ENCODE measurements at places on chromosomes 3 and 15.

DNA sequence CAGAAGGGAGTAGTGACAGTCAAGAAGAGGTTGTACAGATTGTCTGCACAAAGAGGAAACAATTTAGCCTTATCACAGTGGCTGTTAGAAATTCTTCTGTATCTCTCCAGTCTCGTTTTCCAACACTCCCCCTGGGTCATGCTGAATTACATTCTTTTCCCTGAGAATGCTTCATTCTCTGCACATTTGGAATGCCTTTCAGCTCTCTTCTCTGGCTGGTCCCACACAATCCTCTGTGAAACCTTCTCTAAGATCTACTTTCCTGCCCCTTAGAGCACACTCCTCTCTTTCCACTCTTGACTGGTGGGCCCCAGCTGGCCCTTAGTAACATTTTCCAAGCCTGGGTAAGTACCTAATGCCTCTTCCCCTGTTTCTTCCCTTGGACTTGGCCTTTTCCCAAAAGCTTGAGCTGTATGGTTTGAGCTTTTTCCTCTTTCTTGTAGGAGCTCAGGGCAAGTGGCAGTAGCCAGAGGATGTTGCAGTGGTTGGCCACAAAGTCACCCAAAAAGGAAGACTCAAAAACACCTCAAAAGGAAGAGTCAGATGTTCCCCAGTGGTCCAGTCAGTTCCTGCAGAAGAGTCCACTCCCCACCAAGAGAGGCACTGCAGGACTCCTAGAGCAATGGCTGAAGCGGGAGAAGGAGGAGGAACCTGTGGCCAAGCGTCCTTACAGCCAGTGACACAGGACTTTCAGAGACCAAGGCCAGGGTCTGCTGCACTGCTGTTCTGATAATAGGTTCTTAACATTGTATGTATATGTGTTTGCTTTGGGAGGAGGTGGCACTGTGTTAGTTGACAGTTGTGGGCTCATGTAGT, 25.7 kb downstream of the HMCES start:
- no peak for DNase-seq

DNA sequence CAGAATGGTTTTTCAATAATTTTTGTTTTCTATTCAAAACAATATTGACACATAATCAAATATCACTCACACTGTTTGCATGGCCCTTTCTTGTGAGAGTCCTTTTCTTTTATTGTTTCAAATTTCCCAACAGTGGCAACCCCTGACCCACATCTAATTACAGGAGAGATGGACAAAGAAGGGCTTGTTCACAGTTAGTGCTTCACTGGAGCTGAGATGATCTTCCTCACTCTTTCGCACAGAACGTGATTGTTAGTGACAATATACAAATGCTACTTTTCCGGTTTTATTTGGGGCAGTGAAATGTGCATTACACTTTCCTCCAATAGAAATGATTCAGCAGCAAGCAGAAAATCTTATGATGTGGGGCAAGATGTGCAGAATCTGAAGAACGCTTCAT, 38.6 kb upstream of the TTC14 start:
- no peak for DNase-seq

GRCh38 chr3:134378384-134378783, 4.1 kb upstream of the AMOTL2 start:
- DNase-seq: no peak

DNA sequence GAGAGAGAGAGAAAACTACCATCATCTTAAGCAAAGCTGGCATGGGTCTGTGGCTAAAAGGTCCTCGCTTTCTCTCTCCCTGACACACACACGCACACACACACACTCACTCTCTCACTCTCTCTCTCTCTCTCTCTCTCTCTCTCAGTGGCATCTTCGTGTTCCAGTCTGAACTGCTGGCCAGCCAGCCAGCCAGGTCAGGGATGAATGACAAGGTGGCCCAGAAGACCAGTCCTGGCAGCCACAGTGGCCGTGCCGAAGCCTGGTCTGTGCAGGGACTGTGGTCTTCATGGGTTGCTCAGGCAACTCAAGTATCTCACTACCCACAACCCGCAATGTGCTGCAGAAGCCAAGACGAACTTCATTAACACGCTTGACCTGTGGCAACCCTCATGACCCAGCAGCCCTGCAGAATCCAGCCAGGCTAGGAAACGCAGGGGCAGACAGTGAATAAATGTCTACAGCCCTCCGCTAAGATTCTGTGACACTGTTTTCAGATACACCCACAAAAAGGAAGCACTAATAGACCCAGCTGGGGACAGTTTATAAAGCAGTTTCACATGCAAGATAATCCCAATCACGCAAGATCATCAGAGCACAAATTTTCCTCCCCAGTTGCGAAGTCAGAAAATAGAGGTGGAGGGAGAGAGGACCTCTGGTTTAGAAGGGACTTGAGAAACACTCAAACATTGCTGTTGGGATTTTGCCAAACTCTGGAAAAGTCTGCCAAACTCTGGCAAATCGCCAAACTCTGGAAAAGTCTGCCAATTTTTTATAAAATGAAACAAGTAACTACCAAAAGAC, 66.4 kb downstream of the XXYLT1 start:
- no peak for DNase-seq

DNA sequence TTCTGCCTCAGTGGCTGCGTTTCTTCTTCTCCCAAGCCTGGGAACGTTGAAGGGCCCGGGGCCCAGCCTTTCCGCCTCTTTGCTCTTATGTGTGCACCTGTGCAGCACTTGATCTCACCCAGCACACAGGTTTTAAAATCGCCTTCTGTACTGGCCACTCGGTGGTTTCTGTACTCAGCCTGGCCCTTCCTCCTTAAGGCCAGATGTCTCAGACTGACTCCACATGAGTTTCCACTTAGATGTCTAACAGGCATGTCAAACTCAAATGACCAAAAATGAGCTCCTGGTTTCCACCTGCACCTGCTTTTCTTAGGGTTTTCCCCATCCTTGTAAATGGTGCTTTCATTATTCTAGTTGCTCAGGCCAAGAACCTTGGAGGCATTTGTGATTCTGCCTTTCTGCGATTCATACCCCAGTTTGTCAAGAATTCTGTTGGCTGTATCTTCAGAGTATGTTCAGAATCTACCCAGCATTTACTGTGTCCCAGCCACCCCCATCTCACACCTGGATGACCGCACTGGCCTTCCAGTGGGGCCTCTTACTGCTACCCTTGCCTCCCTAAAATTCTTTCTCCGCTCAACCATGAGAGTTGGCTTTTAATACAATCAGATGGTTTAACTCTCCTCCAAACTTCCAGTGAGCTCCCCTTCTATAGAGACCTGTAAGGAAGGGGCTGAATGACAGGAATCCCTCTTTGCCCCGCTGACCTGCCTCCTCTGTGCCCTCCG, 2.2 kb upstream of the TRAK1 start:
- no peak for DNase-seq

- DNase-seq: no peak
Observed at GRCh38 chr15:77402740-77403379, 17.0 kb downstream of the PEAK1 start.

- no peak for DNase-seq
Observed at GRCh38 chr3:71779674-71780377, 5.1 kb downstream of the PROK2 start.

GRCh38 chr15:42498212-42499068, 3.0 kb downstream of the SNAP23 start:
- no peak for DNase-seq

DNA sequence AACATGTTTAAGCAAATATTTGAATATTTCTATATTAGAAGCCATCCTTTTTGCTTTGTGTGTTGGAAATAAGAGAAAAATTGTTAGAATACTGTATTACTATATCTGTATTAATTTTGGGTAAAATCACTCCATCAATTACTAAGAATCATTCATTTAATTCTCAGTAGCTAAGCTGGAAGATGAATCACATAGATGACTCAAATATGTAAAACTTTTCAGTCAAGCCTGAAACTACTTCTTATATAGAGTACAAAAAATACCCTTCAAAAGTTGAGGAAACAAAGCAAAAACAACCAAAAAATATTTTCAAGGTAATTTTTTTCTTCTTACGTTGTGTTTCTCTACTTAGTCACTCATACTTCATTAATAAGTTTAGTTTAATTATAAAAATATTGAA, 205.7 kb upstream of the ROBO1 start:
- DNase-seq: no peak

- DNase-seq: no peak
Observed at GRCh38 chr15:43346305-43346704, 15.9 kb upstream of the LCMT2 start.

- no peak for DNase-seq
Observed at GRCh38 chr3:89246326-89246725, 138.9 kb downstream of the EPHA3 start.

- DNase-seq: no peak
Observed at GRCh38 chr3:193869221-193870201, 266.4 kb upstream of the HES1 start.

DNA sequence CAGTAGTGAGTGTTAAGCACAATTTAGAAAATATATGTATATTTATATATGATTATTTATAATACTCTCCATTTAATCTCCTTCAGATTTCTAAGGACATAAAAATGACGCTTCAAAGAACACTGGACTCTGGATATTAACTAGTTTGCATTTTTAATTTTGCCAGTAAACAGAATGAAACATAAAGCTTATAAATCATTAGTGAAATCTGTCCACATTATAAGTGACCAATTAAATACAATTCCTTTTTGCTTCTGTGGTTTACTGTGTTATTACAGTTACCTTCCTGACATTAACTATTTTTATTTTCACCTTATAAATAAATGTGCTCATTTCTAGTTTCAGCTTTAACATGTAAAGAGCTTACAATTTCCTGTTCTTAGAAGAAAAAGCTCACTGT, 1081.1 kb upstream of the EPHA6 start:
- DNase-seq: no peak

DNA sequence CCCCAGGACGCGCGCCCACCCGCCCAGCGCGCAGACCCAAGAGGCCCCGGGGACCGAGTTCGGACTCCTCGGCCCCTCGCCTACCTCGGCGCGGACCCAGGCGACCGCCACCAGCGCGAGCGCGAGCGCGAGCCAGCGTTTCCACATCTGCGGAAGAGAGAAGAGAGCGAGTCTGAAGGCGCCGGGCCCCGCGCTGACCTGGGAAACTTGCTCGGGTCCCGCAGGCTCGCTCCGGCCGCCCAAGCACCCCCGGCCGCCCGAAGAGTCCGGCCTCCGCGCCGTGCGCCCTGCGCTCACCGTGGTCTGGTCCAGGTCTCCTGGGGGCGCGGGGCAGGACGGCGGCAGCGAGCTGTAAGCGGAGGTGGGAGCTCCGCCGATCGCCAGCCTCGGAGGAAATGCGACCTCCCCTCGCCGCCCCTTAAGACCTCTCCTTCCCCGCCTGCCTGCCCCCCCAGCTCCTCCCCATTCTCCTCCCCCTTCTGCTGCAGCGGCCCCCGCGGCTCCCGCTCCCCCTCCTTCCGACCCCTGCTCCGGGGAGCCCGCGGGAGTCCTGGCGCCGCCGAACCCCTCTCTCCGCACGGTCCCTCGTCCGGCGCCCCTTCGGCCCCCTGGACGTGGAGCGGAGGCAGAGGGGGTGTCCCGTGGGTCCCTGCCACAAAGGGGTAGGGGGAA, at the start of gene FSTL1:
TSS of gene FSTL1 (minus strand) at position 393 of the 672 bp plus-strand sequence. CDS start at position 147, 246 bp downstream.
- DNase-seq: no peak

DNA sequence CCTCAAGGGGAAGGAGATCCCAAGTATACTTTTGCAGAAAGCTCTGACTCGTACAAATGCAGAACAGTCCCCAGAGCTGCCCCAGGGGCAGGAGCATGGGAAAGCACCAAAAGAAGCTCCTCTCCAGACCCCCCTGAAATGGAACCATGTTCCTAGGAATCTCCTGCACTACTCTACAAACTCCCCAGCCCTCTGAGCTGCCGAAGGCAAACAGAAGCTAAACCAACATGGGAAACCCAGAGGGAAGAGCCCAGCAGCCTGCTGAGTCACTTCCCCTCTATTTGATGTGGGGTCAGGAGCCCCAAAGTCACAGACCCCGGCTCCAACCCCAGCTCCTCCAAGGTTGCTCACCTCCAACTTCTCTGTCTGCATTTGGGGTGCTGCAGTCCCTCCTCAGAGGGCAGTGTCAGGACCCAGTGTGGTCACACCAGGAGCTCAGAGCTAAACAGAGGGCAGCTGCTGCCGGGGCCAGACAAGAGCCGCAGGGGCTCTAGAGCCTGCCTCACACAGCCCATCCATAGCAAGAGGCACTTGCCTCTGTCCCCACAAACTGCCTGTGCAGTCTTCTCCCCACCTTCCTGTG, 3.8 kb upstream of the PLXNA1 start:
- DNase-seq: no peak

DNA sequence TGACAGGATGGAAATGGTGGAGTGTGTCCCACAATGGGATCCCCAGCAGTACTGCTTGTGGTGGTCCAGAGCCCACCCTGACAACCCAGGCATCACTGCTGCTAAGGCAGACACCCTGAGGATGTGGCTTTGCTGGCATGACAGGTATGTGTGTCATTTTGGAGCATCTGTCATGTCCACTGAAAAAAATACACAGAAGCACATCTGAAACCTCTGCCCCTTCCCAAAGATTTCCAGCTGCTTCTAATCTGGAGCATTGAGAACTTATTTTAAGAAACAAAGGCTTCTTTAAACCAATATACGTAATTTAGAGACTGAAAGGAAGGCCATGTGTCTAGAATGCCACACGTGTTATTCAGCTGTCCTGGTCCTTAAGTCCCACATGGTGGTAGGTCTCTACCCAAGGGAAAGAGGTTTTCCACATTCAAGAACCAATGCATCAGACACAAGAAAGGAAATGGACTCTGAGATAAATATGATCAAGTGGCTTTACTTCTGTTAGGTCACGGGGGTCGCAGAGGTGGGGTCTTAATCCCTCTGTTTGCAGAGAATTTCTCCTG, 88.3 kb downstream of the PDZRN3 start:
- DNase-seq: no peak

GRCh38 chr3:152472672-152472954, 203.9 kb downstream of the MBNL1 start:
- no peak for DNase-seq

- no peak for DNase-seq
Observed at GRCh38 chr3:175335229-175335628, 476.1 kb downstream of the NAALADL2 start.

DNA sequence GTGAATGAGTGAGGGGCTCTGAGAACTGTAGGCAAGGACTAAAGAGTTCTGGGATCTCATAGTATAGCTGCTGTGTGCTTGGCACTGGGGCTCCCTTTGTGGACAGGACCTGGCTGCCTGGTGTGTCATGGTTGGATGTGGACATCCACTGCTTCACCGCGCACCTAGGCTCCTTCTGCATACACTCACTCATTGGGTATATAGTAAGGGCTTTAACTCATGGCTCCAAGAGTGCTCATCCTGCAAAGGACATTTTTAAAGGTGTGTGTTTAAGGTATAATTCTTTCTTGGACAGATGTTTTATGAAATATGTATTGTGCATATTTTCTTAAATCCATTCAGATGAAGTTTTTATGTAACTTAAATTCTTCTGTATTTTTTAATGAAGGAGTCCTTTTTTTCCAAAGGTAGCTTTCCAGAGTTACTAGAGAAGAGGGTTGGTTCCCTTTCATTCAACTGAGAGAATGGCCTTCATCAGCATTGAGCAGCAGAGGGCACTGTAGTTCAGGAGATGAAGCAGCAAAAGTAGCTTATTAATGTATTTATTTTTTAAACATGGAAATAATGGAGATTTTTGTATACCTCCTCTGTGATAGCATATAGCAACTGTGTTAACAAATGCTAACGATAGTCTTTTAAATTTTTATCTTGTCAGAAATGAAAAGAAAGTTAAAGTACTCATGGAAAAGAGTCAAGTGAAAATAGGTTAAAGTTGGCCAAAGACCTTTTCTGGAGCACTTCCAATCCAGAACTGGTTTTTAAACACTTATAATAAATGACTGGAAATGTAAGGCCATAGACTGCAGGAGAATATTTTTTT, 25.2 kb downstream of the OXNAD1 start:
- DNase-seq: no peak

- no peak for DNase-seq
Observed at GRCh38 chr15:41834096-41834495, 4.6 kb upstream of the PLA2G4B start.
